ENCODE measurements at places on chromosomes 11 and 22. TPM values are rescaled to one million over a fixed set of nuclear protein-coding genes. Genes with fewer than 3 reads are reported as not detected.

- no peaks in the 10 kb centered on the region for H3K27me3 ChIP-seq
- no peak overlapping the region for H3K27ac ChIP-seq
- H3K36me3 ChIP-seq, result no peaks in the 10 kb centered on the region
Observed at GRCh38 chr22:17143826-17144225, 15.3 kb downstream of the HDHD5 start.

DNA sequence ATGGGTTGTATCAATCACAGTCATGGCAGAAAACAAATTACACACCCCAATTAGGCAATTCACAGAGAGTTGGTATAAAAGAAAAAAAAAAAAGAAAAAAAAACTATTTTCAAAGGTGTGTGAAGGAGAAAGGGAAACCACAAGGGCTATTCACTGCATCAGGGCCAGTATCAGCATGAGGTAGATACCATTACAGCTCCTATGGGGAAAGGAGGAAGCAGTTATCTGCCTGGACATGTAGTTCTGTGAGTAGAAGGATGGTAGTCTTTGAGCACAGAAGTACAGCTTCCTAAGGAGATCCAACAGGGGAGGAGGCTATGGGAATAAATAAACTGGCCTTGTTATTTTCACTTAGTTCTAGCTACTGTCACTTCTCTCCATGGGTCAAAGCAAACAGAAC, 746.1 kb downstream of the LUZP2 start:
- H3K27ac ChIP-seq, result no peak overlapping the region
- H3K4me1 ChIP-seq, result no peaks in the 10 kb centered on the region
- DNase-seq, result no peak

DNA sequence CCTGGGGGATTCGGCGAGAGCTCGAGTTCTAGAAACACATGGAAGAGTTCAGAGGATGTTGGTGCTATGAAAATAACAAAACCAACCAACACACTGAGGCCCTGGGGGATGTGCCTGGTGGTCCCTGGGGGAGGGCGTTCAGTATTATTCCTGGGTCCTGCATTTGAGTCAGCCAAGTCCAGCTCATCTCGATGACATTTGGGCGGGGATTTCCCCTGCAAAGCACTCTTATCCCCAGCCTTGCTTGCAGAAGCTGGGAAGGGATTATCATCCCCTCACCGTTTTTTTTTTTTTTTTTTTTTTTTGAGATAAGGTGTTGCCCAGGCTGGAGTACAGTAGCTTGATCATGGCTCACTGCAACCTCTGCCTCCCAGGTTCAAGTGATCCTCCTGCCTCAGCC, 2.1 kb upstream of the SMIM38 start:
- H3K27me3 ChIP-seq, result peaks cover 3% of the 10 kb centered on the region
- no peaks in the 10 kb centered on the region for H3K4me1 ChIP-seq
- no peaks in the 10 kb centered on the region for H3K36me3 ChIP-seq

Gene OR51B2
- total RNA-seq, result not detected

DNA sequence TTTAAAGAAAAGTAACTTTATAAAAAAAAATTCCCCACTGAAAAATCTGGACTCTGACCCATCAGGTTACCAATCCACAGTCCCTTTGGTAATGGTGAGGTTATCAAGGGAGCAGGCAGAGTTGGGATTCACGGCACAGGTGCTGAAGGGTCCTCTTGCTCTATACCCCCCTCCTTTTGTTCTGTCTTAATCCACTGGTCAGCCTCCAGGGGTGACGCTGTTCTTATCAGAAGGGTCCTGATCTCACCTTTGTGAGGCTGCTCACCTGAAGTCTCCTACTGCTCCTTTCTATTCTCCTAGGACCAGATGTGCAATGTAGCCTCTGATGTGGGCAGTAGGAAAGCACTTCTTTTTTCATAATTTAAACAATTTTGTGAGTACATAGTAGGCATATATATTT, 80.6 kb upstream of the E2F8 start:
- DNase-seq, result no peak
- H3K36me3 ChIP-seq, result no peaks in the 10 kb centered on the region
- H3K4me1 ChIP-seq, result no peaks in the 10 kb centered on the region
- H3K27ac ChIP-seq, result no peak overlapping the region
